ENCODE measurements at places on chromosomes 12 and 14.

DNA sequence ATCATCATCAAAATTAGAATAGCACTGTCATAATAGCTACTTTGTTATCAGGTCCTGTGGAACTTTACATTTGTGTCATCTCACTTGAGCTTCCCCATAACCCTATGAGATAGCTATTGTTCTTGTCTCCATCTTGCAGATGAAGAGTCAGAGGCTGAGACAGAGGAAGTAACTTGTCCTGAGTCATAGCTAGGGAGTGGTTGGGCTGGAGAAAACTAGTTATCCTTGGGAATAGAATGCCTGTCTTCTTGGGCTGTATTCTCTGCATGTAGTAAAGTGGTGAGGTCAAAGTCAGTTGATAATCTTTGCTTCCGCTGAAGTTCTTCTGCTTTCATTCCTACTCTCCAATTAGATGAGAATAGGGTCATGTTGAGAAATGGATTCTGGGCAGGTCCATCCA, 117.0 kb downstream of the SMOC1 start:
- DNase-seq = no peak

GRCh38 chr14:75514673-75515628, 7.3 kb upstream of the BATF start:
- DNase-seq = no peak

DNA sequence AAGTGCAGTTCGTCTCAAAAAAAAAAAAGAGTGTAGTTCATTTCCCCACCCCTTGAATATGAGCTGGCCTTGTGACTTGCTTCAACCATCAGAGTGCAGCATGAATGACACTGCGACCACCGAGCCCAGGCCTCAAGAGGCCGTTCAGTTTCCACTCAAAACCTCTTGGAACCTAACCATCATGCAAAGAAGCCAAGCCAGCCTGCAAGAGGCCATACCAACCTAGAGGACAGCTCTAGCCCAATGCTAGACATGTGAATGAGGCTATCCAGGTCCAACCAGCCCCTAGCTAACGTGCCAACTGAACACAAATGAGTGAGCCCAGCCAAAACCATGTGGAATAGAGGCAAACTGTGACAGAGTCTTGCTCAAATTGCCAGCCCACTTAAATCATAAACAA, 29.7 kb downstream of the R3HDM2 start:
- no peak for DNase-seq

GRCh38 chr12:65609359-65609771, 214.9 kb upstream of the HMGA2 start:
- no peak for DNase-seq

GRCh38 chr12:88764781-88765480, 184.7 kb upstream of the KITLG start:
- no peak for DNase-seq

- DNase-seq = no peak
These were observed at the start of gene TGM1 for GRCh38 chr14:24262821-24263733. TSS of gene TGM1 (minus strand) at chr14:24263177. CDS start at chr14:24262352, 825 bp downstream.

GRCh38 chr14:90577661-90578282, 180.9 kb downstream of the CALM1 start:
- DNase-seq = no peak

DNA sequence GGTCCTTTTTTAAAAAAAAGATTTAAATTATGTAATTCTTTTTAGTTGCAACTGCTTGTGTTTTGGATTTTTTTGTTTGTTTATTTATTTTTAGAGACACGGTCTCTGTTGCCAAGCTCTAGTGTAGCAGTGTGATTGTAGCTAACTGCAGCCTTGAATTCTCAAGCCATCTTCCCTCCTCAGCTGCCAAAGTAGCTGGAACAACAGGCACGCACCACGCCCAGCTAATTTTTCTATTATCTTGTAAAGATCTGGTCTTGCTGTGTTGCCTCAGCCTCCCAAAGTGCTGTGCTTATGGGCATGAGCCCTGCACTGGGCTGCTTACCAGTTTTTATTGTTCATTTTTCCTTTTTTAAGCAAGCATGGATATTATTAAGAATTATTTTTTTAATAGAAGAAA, 10.6 kb upstream of the ART4 start:
- DNase-seq = no peak

DNA sequence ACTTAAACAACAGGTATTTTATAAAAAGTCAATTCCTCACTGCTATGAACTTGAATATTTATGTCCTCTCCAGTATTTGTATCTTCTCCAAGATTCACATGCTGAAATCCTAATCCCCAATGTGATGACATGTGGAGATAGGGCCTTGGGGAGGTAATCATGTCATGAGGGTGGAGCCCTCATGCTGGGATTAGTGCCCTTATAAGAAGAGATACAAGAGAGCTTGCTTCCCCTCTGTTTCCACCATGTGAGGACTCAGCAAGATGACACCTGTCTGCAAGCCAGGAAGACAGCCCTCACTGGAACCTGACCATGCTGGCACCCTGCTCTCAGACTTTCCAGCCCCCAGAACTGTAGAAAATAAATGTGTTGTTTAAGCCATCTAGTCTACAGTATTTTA, 36.2 kb downstream of the OSBPL8 start:
- no peak for DNase-seq

GRCh38 chr12:52243856-52244614, 11.0 kb downstream of the KRT7 start:
- DNase-seq = peak; percentile 66

GRCh38 chr12:63985456-63985855, 141.0 kb downstream of the SRGAP1 start:
- no peak for DNase-seq

DNA sequence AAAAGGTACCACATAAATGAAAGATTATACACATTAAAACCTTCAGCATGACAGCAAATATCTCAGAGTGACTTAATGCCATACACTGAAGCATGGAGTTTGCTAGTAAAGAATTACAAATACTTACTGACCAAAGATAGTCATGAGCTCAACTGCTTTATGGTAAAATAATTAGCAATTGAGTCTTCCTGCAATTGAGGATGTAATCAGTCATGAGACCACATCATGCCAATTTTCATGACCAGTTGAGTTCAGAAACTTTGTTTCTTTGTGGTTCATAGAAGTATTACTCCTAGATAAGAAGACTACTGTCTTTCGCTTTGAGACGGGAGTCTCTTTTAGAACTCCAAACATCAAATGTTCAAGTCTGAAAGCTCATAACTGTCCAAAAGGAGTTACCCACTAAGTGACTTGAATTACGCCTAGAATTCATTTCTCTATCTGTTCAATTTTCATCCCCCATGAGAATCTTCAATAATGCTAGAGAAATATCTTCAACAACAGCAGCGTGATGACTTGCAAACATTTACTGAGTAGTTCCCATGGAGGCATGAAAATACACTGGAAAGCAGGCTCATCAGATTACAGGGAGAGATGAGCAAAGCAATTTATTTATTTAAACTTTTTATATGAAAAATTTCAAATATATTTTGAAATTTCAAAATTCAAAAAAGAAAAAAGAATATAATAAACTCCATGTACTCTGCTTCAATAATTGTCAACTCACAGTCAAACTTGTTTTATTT, 120.0 kb downstream of the BTG1 start:
- no peak for DNase-seq

DNA sequence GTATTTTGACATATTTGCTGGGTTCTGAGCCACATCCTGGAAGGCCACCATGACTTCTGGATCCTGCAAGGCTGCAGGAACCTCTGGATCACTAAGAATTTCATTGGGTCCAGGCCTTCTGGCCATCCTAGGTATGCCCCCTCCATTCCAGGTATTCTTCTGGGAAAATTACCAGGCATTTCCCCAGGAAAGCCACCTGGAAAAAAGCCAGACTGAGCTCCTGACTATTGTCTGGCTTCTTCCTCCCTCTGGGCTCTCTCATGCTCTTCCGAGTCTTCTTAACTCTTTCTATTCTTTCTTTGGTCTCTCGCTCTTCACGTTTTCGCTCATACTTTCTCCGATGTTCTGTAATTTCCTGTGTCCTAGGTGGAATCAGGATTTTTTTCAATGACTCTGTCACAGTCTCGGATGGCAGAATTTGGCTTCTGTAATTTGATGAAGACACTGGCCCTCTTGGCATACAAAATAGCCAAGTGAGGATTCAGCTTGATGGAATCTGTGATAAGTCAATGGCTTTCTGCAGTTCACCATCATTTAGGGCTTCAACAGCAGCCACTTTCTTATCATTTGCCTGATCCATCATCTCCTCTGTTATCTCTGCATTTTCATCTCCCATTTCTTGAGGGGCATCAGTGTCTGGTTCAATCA, 42.6 kb downstream of the ATP23 start:
- no peak for DNase-seq

DNA sequence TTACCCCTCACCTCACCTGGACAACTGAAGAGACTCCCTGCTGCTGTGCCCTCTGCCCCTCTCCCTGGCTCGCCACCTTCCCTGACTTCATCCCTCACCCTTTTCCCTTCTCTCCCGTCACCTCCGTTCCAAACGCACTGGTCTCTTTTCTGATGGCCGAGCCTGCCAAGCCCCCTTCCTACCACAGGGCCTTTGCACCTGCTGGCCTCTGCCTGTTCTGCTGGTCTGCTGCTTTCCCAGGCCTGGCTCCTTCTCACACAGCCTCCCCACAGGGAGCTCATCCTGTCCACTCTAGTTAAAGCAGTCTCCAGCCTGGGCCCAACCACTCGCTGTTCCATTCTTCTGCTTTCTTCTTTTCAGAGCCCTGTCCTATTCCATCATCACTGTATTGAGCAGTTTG, 34.6 kb downstream of the RBM19 start:
- no peak for DNase-seq

- no peak for DNase-seq
These were observed 1.4 kb upstream of the MAP4K5 start for GRCh38 chr14:50533806-50534205.

DNA sequence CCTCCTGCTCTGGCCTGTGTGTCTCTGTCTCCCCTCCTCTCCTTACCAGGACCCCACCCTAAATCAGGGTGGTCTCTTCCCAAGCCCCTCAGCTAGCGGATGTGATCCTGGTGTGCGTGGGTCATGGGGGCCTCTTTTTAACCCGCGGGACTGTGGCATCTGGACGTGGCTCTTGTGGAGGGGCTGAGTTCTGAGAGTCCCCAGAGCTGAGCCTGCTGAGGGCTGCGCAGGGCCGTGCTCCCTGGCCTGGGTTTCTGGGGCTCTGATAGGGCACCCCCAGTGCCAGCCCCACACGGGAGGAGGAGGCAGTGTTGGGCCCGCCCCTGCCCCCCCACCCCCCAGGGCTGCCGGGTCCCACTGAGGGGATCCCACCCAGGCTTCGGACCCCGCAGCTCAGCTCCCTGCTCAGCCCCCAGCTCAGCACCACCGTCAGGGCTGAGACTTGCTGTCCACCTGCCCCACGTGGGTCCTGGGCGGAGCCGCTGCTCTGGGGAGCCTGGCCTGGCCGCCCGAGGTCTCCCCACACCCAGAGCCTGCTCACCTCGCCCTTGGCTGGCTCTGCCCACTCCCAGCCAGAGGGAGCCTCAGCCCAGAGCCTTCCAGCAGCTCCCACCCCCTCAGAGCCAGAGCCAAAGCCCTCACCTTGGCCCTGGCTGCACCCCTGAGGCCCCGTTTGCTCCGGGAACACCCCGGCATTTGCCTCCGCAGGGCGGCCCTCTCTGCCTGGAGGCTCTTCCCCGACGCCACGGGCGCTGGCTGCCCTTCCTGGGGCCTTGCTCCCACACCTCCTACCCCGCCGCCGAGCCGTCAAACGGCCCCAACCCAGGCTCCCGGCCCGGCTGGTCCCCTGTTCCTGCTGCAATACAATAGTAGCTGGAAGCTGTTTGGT, 31.5 kb downstream of the NOC4L start:
- no peak for DNase-seq

DNA sequence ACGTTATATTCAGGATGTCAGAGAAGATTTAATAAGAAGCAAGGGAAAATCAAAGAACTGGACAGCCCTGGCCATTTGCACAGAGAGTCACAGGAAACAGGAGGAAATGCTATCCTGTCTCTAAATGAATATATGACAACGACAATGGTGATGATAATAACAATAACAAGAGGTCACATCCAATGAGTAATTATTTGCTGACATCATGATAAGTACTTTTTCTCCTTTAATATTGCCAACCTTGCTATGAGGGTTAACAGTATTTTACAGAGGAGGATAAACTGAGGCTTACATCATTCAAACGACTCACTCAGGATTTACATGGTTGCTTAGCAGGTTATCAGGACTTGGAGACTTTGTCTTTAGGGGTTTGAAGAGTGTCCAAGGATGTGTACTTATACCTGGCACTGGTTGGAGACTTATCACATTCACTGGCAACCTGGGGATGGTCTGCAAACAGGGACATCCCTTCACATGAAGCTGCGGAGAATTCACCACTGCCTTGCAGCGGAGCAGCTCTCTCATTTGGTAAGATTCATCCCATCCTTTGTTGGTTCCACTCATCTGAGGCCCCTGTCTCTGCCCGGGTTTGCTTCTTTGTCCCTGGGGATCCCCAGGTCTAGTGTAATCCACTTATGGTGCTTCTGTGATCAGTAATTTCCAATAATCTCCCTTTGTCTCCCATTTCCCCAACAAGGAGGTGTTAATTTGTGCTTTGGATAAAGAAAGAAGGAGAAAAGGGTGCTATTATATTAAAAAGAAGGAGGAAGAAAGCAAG, 637.8 kb downstream of the BCL11B start:
- no peak for DNase-seq

GRCh38 chr12:89568484-89568883, 42.6 kb upstream of the POC1B start:
- DNase-seq = no peak

DNA sequence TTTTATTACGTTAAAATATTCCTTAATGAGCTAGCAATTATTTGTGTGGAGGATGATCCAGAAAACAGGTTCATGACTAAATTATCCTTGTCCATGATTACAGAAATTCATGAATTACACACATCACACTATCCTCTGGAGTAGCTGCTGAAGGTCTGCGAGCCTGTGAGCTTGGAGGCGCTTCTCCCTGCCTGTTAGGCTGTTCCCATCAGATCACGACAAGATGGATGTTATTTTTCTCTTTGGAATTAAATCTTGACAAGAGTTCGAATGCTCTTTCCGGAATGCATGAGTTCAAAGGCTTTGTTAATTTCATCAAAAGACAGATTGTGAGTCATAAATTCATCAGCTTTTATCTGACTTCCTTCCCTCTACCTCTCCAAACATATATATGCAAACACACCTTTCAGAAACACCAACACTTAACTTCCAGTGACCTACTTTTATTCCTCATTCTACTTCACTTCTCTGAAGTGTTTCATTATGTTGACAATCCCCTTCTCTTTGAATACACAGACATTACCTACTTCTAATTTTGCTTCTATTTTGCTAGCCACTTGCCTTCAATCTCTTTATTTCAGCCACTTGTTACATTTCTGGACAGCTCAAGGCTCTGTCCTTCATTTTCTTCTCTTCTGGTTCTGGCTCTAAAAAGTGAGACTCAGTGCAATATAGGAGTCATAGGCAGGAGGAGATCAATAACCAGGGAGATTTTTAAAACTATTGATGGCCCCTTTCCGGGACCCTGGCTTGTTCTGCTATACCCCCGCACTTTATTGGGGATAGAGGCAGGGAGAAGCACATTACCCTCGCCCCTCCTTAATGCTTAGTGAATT, 274.6 kb downstream of the BTG1 start:
- no peak for DNase-seq

DNA sequence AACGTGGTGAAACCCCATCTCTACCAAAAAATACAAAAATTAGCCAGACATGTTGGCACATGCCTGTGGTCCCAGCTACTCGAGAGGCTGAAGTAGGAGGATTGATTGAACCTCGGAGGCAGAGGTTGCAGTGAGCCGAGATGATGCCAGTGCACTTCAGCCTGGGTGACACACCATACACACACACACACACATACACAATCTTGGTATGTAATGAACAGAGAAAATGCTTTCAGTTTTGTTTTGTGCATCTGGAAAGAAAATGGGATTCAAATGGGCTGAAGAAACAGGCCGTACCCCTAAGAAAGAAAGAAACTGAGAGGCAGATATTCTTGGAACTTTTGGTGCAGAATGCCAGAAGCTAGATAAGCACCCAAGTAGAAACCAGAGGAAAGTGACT, 107.2 kb downstream of the PDE3A start:
- no peak for DNase-seq
